Activated gamma-delta T cell (primary cell): ENCODE measurements at places on chromosomes 3 and 15.
A peak's percentile ranks its signal among the peaks of the same experiment; 100 is the strongest.

GRCh38 chr3:148379763-148380382 lies 317.8 kb upstream of the AGTR1 start:
- DNase-seq, result no peak

DNA sequence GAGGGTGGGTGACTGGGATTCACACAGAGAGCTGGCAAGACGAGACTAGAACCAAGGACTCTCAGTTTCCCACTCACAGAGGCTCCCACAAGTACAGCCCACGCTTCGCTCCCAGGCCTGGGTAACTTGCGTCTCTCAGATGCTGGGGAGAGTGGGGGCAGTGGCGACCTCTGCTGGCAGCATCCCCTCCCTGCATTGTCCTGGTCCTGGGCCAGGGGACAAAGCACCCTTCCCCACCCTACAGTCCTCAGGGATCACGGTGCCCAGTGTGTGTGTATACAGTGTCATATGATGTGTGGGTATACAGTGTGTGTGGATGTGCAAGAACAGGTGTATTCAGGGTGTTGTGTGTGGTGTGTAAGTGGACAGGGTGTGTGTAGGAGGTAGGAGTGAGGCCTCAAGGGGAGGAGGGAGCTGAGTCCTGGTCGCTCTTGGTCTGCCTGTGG lies 12.8 kb downstream of the VILL start:
- DNase-seq, result no peak

DNA sequence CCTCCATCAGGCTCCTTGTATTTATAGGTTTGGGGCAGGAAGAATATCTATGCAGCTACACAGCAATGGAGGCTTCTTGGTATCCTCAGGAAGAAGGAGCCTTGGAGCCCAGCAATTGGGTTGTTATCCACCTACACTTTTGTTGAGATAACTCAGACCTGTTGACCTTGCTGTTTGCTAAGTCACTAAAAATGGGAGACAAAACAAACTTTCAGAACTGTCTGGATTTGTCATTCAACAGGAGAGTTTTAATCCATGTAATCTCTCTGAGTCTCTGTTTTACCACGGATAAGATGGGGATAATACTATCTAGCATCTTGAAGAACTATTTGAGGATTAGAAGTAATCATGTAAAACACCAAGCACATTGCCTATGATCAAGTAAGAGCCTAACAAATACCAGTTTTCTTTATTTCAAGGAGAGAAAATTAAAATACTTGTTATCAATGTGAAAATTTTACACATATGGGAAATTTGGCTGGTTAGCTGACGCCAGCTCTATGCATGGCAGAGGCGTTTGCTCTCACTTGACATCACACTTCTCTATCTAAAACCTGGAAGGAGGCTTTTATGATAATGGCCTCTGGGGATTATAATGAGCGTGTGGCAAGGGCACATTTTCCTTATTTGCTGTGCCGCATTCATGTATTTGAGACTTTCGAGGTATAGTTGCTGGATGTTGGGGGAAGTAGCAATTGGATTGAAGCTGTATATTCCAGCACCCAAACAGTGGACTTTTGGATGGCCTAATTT lies 215.6 kb downstream of the PDCD6IP start:
- no peak for DNase-seq

GRCh38 chr3:178671791-178672190 lies 135.6 kb downstream of the KCNMB2 start:
- no peak for DNase-seq

DNA sequence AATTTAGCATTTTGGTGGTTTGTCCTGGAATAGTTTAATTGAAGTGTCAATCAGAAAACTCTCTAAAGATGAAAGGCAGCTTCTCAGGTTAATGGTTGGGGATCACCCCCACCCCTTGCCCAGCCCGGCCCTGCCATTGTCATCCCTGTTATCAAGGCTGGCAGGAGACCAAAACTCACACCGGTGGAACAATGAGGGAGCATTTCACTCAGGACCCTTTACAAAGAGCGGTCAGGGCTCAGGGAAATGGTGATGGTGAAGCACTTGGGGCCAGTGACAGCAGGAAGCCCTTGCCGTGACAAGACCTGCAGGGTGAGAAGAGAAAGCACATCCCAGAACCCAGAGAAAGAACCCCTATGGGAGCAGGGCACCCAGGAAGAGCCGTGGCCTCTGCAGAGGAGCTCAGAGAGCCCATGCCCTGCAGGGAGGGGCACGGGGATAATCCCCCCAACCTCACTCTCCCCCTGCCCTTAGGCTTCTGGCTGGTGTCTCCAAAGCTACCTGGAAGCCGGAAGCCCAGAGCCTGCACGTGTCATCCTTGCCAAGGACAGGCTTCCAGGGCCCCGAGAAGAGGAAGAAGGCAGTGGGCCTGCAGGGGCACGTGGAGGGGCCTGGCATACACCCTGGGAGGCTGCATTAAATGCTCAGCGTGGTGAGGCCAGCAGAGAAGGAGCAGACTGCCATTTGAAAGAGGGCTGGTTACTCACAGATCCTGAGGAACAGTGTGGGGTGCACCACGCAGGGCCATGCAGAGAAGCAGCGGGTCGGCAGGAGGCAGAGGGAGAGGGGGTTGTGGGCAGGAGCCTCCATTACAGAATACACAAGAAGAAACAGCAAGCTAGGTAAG lies 80.6 kb upstream of the PRR20G start:
- DNase-seq, result no peak

DNA sequence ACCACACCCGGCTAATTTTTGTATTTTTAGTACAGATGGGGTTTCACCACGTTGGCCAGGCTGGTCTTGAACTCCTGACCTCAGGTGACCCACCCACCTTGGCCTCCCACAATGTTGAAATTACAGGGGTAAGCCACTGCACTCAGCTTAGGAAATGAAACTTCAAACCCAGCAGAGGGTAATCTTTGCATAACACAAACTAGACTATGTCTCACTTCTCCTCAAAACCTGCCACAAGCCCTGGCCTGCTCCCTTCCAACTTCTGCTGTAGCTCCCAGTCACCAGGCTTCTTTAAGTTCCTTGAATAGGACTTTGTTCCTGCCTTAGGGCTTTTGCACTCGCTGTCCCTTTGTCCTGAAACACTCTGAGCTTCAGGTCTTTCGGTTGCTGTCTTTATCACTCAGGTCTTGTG lies 39.2 kb upstream of the SEMA4B start:
- no peak for DNase-seq

DNA sequence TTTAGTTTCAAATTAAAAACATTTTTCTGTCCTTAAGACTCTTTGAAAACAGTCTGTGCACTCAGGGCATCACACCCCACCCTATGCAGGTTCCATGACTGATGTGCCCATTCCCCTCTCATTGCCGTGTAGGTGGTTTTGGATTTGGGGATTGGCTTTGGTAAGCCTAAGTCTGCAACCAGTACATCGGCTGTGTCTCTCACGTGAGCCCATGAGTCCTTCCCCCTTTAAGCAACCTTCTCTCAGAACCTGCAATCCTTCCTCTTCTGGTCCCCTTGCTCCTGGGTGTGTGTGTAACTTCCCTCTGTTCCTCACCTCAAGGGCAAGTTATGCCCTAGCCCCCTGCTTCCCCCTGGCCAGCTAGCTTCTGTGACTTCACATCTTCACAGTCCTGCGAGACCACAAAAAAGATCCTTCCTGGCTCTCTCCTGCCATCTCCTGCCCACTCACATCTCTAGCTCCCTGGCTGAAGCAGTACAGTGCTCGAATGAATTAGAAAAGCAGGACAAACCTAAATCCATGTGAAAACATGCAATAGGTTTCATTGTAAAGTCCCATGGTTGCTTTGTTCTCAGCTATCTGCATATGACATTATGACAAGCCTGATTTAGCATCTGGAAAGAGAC lies 126.7 kb downstream of the UACA start:
- no peak for DNase-seq

GRCh38 chr15:67853454-67853853 lies 13.6 kb upstream of the RNU6-1 start:
- DNase-seq, result no peak

- DNase-seq, result no peak
These were observed 419.4 kb downstream of the GRM7 start for GRCh38 chr3:7280318-7280717.

- no peak for DNase-seq
These were observed 6.4 kb downstream of the NUDT16 start for GRCh38 chr3:131387796-131388489.

GRCh38 chr15:83850015-83850414 lies 196.1 kb downstream of the ADAMTSL3 start:
- DNase-seq, result no peak

DNA sequence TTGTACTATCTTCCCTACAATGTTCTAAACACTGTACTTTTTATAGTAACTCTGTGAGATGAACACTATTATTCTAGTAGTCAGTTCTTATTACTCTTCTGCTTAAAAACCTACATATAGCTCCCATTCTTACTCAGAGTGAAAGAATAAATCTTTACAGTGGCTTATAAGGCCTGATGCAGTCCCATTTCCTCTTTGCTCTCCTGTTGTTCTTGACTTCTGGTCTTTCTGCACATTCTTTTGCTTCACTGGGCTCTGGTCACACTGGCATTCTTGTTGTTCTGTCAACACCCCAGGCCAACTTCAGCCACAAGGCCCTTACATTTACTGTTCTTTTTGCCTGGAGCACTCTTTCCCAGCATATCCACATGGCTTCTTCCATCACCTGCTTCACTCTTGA lies 58.2 kb upstream of the TP63 start:
- no peak for DNase-seq

GRCh38 chr3:65112751-65113300 lies 425.0 kb upstream of the ADAMTS9 start:
- DNase-seq, result no peak

GRCh38 chr3:142165194-142165593 lies 15.8 kb upstream of the TFDP2 start:
- no peak for DNase-seq

DNA sequence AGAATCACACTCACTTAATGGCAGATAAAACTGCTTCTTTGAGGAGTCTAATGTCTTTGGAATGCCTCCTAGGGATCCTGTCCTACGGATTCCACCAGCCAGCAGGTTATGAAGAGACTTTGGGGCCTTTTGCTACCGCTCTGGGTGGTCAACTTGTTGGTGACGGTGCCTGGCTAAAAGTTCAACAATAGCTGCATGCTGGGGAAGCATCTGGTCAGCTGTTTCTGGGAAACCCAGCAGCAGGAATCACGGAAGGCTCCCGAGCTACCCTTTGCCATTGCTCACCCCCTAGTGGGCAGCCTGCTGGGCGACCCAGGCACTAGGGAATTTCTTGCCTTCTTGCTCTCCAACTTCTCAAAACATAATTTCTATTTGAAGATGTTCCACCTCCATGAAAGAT lies 263.3 kb downstream of the NEK10 start:
- no peak for DNase-seq

- DNase-seq, result no peak
These were observed 10.6 kb downstream of the ALDH1A3 start for GRCh38 chr15:100890051-100890720.

- no peak for DNase-seq
These were observed 231.2 kb downstream of the MBNL1 start for GRCh38 chr3:152499791-152500385.

DNA sequence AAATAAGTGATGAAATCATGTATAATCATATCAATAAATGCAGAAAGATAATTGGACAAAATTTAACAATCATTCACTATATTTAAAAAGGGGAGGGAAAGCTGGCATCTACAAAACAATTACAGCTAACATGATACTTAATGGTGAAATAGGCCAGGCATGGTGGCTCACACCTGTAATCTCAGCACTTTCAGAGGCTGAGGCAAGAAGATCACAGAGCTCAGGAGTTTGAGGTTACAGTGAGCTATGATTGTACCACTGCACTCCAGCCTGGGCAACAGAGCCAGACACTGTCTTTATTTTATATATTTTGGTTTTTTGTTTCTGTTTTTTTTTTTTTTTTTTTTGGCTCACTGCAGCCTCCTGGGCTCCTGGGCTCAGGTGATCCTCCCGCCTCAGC lies 12.1 kb downstream of the EDC3 start:
- no peak for DNase-seq

DNA sequence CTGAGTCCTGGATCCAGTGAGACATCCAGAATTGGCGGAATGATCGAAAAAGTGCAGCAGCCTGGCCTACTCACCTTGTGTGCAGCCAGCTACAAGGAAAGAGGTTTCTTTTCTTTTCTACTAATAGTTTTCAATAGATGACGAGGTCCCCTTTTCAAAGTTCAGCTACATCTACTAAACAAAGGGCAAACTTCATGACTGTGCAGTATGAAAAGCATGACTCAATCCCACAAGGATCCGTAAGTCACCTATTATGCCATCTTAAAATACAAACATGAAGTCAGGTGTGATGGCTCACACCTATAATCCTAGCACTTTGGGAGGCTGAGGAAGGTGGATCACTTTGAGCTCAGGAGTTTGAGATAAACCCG lies 16.7 kb downstream of the MIX23 start:
- no peak for DNase-seq

GRCh38 chr3:32245200-32245599 lies 6.7 kb downstream of the CMTM8 start:
- DNase-seq, result no peak

DNA sequence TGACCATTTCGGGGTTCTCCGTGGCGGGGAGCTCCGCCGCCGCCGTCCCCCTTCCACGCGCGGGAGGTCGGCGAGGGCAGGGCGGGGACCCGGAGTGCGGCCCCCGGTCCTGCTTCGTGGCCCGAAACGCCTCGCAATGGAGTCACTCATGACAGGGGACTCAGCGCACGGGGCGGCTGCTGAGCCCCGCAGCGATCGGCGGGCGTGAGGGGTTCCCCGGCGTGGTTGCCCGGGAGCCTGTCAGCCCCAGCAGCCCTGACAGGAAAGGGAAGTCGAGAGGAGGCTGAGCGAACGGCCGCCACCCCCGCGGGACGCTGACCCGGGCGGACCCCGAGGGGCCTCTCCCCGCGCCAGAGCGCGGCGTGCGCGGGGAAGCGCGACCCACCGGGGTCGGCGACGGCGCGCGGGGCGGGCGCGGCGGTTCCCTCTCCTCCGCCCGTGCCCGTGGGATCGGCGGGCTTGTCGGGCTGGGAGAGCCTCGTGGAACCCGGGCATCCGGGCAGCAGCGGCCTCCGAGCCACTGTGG lies 564 bp upstream of the PIGZ start:
- peak; percentile 28 for DNase-seq

DNA sequence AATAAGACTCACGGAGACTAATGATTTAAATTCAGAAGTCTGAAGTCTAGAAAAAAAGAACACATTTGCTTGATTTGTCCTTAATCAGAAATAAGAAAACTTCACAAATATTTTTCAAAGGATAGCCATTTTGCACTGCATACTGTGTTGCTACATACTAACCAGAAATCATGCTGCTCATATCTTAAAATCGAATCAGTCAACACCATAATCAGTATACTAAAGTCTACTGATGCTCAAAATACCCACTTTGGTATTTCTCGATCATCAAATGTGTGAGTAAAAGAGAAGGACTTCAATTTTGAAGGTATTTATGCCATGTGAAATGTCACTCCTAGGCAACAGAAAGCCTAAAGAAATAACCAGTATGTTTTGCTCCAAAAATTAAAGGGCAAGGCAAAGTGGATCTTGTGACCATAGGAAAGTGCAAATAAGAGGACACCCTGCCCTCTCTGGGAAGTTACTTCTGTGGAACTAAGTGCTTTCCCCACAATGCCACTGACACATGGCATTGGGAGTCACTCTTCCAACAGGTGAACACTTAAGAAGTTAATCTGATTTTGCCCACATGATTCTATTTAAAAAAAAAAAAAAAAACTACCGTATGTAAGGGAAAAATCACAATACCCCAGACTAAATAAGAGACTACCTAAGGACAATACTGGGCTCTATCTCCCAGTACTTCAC lies 2.7 kb downstream of the LRIG1 start:
- no peak for DNase-seq

- no peak for DNase-seq
These were observed 50.1 kb downstream of the UBE2E2 start for GRCh38 chr3:23253214-23253613.
